T follicular helper cell (primary cell): ENCODE measurements at places on chromosomes 5 and 9.

GRCh38 chr9:129919841-129920240, 84.6 kb downstream of the USP20 start:
- DNase-seq = no peak

- no peak for DNase-seq
Measured at GRCh38 chr9:38715684-38716083, 4.2 kb downstream of the FAM240B start.

GRCh38 chr9:8733131-8733954, 933.8 kb upstream of the DMAC1 start:
- DNase-seq = no peak

DNA sequence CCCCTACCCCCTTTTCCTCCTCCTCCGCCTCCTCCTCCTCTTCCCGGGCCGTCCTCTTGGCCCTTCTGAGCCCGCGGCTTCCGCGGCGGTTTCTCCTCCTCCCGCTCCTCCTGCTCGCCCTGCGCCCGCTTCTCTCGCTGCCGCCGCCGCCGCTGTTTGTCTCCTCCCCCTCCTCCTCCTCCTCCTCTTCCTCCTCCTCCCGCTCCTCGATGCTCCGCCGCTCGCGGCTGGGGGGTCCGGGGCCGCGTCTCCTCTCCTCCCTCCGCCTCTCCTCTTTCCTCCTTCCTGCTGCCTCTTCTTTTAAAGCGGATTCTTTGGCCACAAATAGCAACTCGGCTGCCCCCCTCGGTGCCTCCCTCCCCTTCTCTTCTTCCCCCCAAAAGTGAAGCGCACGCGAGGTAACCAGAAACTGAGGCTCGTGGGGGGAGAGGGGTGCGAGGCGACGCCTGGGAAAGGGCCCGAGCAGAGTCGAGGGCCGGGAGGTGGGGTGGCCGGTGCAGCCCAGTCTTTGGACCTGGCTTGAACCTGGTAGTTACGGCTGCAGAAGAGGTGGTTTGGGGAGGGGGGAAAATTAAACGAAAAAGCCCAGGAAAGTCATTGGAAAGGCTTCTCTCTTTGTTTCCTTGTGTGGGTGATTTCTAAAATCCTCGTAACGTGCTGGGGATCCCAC, 1058.5 kb upstream of the DMAC1 start:
- DNase-seq = no peak

DNA sequence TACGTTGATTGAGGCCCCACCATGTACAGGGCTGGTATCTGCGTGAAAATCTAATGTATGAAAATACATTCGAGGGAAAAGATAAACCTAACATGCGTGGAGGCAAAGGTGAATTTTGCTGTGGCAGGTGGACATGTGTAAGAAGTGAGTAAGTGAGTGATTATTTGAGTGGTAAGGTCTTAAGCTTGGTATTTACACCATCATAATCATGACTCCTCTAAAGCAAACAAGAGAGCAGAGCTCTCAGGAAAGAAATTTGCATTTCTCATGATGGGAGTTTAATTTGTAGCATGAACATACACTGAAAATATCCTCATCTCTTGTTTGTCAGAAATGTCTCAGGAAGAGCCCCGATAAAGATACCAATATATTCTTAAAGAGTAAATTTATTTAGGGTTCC, 260.6 kb downstream of the PSAT1 start:
- no peak for DNase-seq

DNA sequence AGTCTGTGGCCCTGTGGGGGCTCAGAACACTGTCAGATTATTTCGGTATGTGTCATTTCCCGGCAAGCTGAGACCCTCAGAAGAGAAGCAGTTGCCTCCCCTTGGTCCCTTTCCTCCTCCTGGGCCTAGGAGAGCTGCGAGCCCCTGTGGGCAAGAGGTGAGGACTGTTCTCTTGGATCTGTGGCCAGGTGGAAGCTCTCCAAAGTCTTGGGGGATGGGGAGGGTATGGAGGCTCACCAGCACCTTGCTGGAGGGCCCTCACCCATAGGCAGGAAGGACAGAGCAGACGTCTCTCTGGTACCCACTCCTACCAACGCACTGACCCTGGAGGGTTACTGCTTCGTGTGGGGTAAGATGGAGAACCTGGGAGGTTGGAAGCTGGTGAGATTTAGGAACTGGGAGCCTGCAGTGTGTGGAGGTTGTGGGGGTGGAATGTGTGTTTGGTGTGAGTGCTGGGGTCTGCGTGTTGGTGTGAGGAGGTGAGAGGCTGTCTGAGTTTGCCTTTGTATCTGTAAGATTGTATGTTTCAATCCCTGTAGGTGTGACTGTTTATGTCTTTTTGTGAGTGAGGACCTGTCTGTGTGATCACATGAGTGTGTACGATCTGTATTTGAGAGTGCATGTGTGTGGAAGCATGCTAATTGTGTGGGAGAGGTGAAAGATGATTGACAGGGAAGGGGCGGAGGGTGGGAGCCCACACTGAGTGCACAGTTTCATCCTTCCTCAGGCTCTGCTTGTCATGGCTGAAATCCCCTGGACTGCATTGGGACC, 52.4 kb upstream of the PSD2 start:
- no peak for DNase-seq
